ENCODE measurements at places on chromosomes 13 and 19.

- no peak for DNase-seq
Observed at GRCh38 chr13:112760931-112761330, 71.1 kb downstream of the ATP11A start.

DNA sequence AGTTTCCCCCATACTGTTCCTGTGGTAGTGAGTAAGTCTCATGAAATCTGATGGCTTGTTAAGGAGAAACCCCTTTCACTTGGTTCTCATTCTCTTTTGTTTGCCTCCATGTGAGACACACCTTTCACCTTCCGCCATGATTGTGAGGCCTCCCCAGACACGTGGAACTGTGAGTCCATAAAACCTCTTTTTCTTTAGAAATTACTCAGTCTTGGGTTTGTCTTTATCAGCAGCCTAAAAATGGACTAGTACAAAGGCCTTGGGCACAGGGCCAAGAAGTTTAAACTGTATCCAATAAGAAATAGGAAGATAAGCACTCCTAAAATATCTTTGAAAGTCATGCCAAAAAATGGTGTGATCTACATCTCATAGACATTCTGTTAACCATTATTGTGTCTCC lies 176.9 kb downstream of the TBC1D4 start:
- DNase-seq = no peak

DNA sequence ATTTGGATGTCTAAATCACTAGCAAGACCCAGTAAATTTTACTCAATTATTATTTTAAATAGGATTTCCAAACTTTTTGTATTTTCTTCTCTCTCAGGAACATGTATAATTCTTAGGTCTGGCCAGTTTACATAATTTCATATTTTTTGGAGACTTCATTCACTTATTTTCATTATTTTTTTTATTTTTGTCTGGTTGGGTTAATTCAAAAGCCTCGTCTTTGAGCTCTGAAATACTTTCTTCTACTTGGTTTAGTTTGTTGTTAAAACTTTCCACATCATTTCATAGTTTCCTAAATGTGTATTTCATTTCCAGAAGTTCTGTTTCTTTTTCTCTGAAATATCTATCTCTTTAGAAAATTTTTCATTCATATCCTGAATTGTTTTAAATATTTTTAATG lies 322.9 kb upstream of the SPRY2 start:
- no peak for DNase-seq

GRCh38 chr19:40598121-40598917 lies 2.9 kb upstream of the LTBP4 start:
- no peak for DNase-seq

DNA sequence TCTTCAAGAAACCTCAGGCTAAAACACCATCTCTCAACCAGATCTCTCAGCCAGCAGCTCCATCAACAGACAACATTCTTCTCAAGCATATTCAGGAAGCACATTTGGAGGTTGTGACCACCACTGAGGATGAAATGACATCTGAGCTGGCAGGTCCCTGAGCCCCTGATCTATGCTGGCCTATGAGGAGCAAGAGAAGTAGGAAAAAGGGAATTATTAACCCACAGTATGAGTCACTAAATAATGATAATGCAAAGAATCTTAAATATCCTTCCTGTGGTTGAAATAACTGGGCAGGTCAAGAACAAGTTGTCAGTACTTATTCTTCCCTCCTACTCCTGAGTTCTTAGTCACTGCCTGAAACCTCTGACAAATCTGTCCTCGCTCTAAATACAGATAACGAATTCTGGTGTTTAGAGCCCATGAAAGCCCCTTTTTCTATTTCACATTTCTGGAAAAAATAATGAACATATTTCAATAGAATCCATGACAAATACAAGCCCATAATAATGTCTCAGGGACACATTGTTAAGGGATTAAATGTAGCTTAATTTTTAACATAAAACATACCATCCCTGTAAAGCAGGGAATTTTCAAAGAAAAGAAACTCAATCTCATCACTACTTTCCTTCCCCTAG lies 225.8 kb upstream of the IRS2 start:
- no peak for DNase-seq

DNA sequence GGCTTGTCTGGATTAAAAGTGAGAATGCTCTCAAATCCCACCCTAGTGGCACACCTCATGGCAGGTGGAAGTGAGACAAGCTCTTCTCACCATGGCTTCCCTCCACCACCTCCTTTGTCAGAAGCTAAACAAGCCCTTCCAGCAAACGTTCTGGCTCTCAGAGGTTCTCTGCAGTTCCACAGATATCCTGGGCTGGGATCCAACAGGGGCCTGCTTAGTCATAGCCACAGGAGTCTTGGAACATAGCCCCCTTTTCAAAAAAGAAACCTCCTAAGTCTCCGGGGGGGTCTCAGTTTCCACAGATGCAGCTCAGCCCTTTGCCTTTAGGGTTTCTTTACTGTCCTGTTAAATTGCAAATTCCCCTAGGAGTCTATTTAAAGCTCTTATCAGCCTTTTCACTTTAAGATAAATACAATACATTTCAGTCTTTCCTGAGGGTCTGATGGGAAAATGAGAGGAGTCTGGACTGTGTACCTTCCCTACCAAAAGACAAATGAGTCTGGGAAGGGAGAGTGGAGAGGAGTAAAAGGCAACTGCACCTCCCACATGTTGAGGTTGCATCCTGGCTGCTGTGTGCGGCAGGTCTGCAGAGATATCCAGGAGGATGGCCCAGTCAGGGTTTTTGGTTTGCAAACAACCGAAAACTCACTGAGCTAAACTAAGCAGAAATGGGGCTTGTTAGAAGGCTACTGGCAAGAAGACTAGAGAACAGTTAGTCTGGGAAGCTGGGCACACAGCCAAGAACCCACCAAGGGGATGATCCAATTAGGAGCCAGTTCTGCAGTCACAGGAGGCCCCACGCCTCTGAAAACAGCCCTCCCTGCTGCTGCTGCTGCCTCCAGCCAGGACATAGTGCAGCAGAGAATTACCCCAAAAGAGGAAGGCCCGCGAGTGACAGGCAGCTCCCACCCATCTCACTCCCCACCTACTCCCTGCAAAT lies 41.4 kb upstream of the SERP2 start:
- no peak for DNase-seq

GRCh38 chr13:80451641-80452040 lies 110.7 kb upstream of the SPRY2 start:
- DNase-seq = no peak

GRCh38 chr19:33947265-33947964 lies 150.7 kb downstream of the KCTD15 start:
- DNase-seq = no peak

DNA sequence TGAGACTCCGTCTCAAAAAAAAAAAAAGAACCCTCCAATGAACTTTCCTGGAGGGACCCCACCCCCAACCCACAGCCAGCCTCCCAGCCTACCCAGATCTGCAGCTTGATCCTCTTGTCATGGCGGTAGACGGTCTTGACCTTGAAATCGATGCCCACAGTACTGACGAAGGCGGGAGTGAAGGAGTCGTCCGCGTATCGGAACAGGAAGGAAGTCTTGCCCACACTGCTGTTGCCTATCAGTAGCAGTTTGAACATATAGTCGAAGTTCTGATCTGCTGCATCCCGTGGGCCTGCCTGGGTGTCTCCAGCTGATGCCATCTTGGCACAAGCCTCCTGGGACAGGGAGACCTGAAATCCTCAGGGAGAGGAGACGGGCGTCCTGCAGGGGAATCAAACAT lies 2.4 kb downstream of the RAB3D start:
- DNase-seq = no peak

DNA sequence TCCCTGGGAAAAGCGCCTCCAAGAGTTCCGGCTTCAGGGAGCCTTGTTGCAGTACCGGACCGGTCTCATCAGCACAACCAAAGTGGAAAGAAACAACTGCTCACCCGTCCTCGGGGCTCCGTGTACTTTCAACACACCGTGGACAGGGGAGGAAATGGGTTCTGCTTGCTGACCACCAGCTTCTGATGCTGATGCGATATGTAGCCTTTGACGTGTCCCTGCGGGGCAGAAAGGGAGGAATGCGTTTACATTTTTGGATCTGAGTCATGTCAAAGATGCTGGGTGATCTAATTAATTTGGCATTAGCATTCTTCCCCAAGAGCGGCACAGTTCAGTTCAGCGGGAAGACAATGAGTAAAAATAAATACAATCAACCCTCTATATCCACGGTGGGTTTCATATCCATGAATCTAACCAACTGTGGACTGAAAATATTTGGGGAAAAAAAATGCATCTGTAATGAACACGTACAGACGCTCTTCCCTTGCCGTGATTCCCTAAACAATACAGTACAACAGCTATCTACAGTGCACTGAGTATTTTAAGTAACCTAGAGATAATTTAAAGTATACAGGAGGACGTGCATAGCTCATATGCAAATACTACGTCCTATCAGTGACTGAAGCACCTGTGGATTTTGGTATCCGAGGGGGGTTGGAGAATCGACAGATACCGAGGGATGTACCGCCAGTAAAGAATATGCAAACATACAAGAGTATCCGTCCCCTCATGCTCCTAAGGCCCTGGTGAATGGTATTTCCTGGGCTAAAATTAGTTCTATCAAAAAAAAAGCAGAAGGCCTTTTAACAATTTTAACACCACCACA lies 19.8 kb downstream of the PROZ start:
- DNase-seq = no peak

GRCh38 chr13:50941146-50941545 lies 31.6 kb downstream of the RNASEH2B start:
- no peak for DNase-seq

DNA sequence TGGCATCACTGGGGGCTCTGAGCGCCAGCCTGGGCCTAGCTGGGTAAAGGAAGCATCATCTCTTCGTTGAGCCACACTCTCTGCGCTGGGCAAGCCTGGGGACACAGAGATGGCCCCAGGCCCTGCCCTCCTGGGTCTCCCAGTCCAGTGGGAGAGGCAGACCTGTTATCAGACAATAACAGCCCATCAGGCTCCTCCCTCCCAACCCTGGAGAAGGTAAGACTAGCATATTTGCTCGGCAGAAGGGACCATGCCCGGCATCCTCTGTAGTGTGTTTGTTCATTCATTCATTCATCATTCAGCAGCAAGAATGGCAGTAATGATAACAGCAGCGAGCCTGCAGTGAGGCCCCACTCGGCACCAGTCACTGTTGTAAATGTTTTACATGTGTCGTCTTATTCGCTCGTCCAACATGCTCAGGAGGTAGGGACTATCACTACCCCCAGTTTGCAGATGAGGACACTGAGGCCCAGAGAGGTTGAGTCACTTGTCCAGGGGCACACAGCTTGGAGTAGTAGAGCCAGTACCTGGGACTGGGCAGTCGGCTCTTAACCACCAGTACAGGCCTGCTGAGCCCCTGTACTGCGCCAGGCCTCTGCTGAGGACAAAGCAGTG lies 33.2 kb downstream of the PAK4 start:
- DNase-seq = no peak

DNA sequence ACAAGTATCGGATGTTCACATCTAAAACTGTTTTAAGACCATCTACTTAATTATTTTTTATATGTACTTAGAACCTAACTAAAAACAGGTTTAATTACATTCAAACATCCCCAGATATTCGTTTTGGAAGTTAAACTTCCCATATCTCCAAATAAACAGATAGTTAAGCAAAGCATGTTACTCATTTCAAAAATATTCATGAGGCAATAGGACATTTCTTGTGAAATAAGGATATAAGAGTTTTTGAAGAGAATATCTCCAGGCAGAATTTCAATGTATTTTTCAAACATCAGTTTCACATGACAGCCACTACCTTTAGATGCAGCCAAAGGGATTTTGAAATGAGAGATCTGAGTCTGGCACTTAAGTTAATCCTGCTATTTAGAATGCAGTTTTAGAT lies 697.5 kb downstream of the SLITRK1 start:
- DNase-seq = no peak

GRCh38 chr13:77919246-77919920 lies 752 bp upstream of the EDNRB start:
- DNase-seq = no peak

GRCh38 chr13:24997367-24997967 lies 98.5 kb upstream of the PABPC3 start:
- DNase-seq = no peak

- DNase-seq = no peak
Observed at GRCh38 chr13:93955904-93956303, 523.6 kb downstream of the DCT start.

- no peak for DNase-seq
Observed at GRCh38 chr13:100898431-100898830, 223.8 kb upstream of the TMTC4 start.

DNA sequence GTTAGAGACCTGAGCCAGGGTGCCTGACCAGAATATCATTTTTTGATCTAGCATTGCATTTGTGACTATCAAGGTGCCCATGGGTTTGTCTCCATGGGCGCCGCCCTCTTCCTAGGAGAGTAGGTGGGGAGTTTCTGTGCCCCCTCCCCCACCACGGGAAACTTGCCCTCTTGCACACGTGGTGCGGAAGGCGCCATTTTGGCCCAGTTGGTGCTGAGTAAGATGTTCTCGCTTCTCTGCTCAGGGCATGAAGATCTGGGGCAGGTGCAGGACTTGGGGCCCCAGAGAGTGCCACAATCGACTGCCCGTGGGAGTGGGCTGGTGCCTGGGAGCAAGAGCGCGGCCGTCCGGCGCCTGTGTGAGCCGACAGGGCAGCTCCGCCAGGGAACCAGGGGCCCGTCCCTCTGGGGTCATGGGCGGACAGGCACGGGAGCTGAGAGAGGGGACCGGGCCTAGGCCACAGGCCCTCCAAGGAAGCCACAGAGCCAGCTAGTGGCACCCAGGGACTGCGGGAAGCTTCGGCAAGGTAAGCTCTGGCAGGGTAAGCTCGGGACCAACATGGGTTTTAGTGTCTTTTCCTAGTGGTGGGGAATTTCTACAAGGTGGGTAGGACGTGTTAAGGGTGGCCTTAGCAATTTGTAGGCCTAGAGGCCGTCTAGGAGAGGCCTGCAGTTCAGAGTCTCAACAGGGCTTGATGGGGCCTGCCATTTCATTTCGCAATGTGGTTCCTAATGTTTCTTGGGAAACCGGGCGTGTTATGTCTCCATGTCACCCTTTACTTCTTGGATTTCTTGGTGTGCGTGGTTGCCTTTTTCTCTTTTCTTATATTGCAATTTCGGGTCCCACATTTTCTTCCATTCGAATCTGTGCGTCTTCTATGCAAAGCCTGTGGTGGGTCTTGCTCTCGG lies 14.5 kb downstream of the SACS start:
- no peak for DNase-seq

DNA sequence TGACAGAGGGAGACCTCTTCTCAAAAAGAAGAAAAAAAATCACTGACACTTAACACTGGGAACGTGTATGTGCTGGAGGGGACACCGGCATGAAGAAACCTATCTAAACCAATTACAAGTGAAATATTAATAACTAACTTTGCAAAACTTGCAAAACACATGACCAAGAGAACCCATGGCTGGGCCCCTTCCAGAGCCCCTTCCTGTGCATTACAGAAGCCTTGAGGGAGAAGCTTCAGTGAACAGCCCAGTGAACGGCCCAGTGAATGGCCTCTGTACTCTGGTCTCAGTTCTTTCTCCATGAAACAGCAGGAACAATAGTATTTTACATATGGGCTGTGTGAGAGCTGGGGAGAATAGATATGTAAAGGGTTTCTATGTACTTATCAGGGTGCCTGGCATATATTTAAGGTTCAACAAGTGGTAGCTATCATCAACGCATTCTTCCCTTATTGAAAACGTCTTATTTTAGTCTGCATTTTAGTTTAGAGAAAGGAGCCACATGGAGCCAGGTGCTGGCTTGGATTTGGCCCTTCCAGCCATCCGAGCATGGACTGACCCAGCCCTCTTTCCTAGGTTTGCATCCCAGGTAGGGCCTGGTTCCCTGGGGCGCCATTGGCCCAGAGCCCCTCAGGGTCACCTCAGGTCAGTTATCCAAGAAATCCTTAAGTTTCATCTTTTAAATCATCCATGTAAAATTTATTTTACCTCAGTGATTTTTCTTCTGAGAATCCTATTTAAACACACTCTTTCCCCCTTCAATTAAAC lies 54.5 kb downstream of the CCDC70 start:
- DNase-seq = no peak

Data from GM18507 (cell line).